CD4-positive, alpha-beta memory T cell (primary cell): ENCODE measurements at places on chromosomes 4 and X.

DNA sequence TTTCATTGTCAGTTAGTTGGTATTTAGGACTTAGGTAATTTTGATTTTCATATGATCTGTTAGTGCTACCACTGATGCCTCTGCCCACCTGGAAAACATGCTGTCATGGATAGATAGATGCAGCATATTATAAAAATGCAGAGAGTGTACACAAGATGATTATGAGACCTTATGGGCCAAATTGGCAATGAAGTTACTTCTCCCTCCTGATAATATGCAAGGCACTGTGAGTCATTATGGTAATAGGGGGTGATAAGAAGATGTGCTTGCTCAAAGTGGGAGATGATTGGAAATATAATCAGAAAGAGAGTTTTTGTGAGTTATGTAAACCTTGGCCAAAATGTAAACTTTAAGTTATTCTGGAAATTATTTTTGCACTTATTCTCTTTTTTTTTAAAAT is 56.6 kb upstream of the RHOH start:
- DNase-seq = no peak

- DNase-seq = no peak
Measured at GRCh38 chr4:13640149-13640940, 12.8 kb upstream of the BOD1L1 start.

GRCh38 chrX:11462136-11462535 is 168.9 kb downstream of the AMELX start:
- DNase-seq = no peak

DNA sequence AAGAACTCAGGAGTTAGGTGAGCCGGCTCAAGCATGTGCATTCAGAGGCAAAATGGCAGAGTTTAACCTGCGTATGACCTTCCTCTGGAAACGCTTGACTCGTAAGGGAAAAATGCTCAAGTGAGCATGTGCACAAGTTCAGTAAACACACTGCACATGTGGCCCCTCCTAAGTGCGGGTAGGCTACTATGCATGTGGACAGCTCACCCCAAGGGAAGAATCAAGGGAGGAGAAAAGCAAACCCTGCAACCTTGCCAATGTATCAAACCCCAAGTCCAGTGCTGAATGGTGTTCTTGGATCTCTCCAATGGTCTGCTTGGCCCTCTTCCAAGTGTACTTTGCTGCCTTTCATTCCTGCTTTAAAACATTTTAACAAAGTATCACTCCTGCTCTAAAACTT is 407.1 kb downstream of the ADAM29 start:
- no peak for DNase-seq

- no peak for DNase-seq
Measured at GRCh38 chr4:81659051-81659450, 187.3 kb upstream of the RASGEF1B start.

DNA sequence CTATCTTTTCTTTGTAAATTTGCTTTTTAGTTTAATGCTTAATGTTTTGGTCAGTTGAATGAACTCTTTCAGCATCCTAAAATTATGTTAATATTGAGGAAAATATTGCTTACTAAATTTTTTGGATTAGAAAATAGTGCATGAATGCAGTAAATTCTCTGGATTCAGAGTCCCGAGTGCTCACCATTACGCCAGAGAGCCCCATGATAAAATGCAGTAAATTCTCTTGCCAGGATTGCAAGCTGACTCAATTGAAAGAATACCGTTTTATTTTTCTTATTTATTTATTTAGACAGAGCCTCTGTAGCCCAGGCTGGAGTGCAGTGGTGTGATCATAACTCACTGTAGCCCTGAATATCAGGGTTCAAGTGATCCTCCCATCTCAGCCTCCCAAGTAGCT is 60.9 kb upstream of the ENPEP start:
- DNase-seq = no peak

GRCh38 chr4:169663831-169664230 is 43.5 kb downstream of the CLCN3 start:
- DNase-seq = no peak

DNA sequence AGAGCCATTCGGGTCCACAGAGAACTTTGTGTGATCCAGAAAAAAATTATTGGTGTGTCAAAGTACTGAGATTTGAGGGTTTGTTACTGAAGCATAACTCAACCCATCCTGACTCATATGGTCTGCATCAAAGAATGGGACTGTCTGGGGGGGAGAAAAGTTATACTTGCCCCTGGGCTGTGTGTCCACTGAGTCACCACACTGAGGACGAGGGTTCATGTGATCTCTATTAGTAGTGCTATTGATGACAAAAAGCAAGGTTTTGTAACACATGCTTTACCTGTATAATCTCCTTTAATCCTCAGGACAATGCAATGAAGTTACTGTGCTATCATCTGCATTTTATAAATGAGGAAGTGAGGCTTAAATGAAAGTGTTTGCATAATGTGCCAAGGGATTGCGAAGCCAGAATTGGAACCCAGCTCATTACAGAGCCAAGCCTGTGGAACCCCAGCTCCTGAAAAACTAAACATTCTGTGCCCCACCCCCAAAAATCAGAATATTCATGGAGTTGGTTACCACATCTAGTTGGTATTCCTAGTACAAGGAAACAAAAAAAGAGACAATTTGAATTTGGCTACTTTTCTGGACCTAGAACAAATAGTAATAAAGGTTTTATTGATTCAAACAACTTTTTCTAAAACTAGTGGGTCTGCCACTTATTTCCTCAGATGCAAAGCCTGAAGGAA is 31.2 kb downstream of the CCDC149 start:
- DNase-seq = no peak

DNA sequence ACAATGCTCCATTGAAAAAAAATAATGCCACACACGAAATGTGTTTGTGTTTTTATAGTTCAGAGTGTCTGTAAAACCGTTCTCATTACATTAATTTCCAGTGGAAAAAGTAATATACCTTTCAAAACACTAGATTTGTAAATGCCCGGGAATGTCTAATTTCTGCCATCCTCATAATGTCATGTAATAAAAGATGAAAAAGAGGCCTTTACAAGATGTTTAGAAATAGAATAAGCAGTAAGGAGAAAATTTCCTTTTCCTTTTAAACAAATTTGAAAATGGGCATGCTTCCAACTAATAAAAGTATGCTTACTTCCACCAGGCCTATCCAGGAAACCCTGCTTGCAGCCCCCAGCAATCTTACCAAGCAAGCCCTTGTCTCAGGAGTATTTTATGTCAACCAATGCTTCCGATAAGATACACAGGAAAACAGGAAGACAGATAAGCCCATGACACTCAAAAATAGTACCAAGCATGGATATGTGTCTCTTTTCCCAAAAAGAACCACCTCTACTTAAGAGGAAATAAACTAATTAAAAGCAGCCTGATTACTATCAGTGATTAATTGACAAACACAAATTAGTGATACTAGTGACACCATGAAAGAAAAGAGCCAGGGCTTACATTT is 894.7 kb upstream of the INTU start:
- no peak for DNase-seq

DNA sequence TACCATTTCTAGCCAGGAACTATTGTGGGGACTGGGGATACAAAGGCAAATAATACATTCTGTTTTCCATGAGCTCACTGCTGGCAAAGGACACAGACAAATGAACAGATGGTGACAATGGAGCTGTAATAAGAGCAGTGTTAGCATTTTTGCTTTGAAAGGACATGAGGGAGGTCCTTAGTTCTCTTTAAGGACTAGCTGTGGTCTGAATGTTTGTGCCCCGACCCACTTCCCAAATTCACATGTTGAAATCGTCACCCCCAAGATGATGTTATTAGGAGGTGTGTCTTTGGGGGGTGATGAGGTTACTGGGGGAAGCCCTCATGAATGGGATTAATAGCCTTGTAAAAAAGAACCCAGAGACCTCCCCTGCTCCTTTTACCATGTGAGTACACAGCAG is 30.3 kb downstream of the CCNG2 start:
- DNase-seq = no peak

DNA sequence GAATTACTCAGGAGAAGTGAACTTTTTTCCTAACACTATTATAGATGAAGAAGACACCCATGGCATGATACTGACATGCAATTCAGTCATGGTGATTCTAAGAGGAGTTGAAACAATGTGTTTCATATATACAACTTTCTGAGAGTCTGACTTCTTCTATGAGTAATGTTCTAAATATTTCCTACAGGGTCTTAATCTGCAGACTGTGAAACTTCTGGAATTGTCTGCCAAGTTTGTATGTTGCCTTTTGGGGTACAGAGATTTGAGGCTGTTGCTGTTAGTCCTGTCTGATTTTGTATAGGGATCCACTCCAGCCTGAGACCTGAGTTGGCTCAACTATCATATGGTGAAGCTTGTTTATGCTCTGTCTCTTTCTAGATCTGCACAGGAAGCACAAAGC is 160.6 kb upstream of the GATB start:
- no peak for DNase-seq

DNA sequence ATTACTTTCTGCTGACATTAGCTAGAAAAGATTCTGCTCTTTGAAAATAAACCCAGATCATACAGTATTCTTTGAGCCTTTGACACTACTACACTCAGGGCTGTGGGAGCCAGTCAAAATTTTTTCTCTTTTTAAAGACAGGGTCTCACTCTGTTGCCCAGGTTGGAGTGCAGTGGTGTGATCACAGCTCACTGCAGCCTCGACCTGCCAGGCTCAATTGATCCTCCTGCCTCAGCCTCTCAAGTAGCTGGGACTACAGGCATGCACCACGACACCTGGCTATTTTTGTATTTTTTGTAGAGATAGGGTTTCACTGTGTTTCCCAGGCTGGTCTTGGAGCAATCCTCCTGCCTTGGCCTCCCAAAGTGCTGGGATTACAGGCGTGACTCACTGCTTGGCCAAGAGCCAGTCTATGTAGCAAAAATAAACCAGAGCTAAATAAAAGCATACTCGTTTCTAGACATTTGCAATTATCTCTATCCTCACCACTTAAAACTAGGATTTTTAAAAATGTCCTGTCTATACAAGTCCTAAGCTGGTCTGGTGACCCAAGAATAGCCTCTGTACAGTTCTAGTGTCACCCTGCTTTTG is 43.2 kb downstream of the AKAP4 start:
- DNase-seq = no peak

DNA sequence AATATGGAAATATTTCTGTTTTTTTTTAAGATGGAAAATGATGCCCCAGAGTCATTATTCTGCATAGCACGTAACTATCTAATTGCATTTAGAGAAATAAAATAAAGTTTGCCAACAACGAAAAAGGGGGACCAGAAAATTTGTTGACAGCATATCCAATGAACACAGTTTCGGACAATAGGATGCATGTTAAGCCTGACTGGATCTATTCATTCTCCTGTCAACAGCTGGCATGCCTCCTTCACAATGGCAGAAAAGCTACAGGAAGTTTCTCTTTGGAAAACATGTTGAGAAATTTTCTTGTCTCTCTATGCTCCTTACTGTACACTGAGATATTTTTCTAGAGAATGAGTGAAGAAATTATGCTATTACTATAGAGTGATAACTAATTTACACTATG is 262.5 kb downstream of the GRID2 start:
- DNase-seq = no peak

DNA sequence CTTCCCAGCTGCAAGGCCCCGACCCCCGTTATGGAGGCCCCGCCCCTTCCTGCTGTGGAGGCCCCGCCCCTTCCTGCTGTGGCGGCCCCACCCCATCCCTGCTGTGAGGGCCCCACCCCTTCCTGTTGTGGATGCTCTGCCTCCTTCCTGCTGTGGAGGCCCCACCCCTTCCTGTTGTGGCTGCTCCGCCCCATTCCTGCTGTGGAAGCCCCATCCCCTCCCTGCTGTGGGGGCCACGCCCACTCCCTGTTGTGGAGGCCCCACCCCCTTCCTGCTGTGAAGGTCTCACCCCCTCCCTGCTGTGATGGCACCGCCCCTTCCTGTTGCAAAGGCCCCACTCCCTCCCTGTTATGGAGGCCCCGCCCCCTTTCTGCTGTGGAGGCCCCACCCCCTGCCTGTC is 104.9 kb upstream of the PSAPL1 start:
- DNase-seq = peak; percentile 74

DNA sequence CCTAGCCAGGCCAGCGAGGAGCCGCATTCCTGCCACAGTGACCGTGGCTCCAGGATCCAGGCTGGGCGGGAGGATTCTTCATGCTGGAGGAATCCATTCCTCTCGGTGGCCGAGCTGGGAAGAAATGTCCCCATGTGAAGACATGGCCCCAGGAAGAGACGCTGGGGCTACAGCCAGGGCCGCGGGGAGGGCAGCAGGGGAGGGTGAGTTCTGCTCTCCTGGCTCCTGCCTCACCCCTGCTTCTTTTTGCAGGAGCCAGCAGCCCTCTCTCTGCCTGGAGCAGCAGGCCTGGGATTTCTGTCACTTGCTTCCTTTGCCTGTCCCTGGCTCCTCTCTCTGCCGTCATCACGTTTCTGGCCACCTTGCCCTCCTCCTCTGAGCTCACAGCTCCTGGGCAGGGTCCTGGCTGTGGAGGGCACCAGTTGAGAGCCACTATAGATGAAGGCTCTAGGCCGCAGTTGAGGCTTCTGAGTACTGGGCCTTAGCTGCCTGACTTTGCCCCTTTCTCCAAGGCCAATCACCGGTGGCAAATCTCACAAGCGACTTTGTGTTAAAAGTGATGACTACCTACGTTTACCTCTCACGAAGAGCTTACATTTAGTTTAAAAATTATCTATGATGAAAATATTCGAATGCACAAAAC is 48.3 kb downstream of the ENPP6 start:
- DNase-seq = no peak

GRCh38 chr4:153438916-153439756 is 27.0 kb upstream of the TMEM131L start:
- DNase-seq = peak; percentile 45

- no peak for DNase-seq
Measured at GRCh38 chr4:87916626-87917025, 58.9 kb upstream of the SPP1 start.

- no peak for DNase-seq
Measured at GRCh38 chr4:1154126-1154522, 18.3 kb downstream of the SPON2 start.

GRCh38 chr4:170022211-170022610 is 4.0 kb downstream of the MFAP3L start:
- DNase-seq = no peak

DNA sequence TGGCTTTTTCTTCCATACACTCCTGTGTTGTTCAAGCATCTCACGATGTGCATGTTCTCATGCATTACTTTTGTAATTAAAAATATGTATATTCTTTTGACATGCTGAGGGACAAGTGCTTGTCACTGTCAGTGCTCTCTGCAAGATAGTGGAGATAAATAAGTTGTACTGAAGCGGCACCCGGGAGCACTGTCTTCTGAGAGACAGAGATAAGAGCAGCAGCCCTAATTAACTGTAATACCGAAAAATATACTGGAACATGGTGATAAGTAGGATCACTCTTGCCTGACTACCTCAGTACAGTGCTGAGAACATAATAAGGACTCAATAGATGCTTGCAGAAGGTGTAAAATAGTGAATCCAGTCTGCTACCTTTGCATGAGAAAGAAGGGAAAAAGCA is 9.4 kb upstream of the GPR173 start:
- no peak for DNase-seq
